ENCODE measurements at places on chromosomes 4 and X. TPM values are rescaled to one million over a fixed set of nuclear protein-coding genes. Genes with fewer than 3 reads are reported as not detected.

The GAB3 gene
- total RNA-seq = 12.1 TPM

The OPHN1 gene
- 0.22 TPM for total RNA-seq

The DOK7 gene
- not detected for total RNA-seq

The FAM236B gene
- not detected for total RNA-seq

The CFP gene
- 7.6 TPM for total RNA-seq

The ADRA2C gene
- total RNA-seq = not detected

The ATP2B3 gene
- total RNA-seq = not detected

The BMX gene
- total RNA-seq = not detected

The CT45A1 gene
- not detected for total RNA-seq

The CPE gene
- not detected for total RNA-seq

The KLHL5 gene
- total RNA-seq = 28.1 TPM

The TEX13C gene
- total RNA-seq = not detected

The UGT2A1 gene
- total RNA-seq = not detected

The RENBP gene
- 4.7 TPM for total RNA-seq

The UGT2B10 gene
- total RNA-seq = not detected

The IL15 gene
- 2.7 TPM for total RNA-seq

The ZXDA gene
- 2.2 TPM for total RNA-seq

The TET2 gene
- total RNA-seq = 41.8 TPM

The XAGE5 gene
- not detected for total RNA-seq

The AKAP4 gene
- not detected for total RNA-seq

The FOXR2 gene
- not detected for total RNA-seq

The AIMP1 gene
- 55.3 TPM for total RNA-seq

The FDCSP gene
- not detected for total RNA-seq

The BEX5 gene
- 3.4 TPM for total RNA-seq

The CLDN2 gene
- total RNA-seq = not detected

The P2RY8 gene
- total RNA-seq = 89.0 TPM

The LUZP4 gene
- not detected for total RNA-seq

The IL2RG gene
- 698 TPM for total RNA-seq

The MYOZ2 gene
- total RNA-seq = not detected

The HSFX3 gene
- total RNA-seq = not detected

The HSFX4 gene
- not detected for total RNA-seq

The WDR17 gene
- 1.3 TPM for total RNA-seq

The TEX13B gene
- not detected for total RNA-seq

The NXF2 gene
- not detected for total RNA-seq

The BST1 gene
- 0.58 TPM for total RNA-seq

The ACE2 gene
- total RNA-seq = 0.16 TPM

The BMP3 gene
- 0.05 TPM for total RNA-seq

The GNRHR gene
- not detected for total RNA-seq

The GRID2 gene
- not detected for total RNA-seq

The GAGE2A gene
- total RNA-seq = not detected

The DDX53 gene
- not detected for total RNA-seq

The TBCK gene
- total RNA-seq = 40.0 TPM

The ARHGAP36 gene
- not detected for total RNA-seq

The CLGN gene
- total RNA-seq = 0.08 TPM

The CT45A3 gene
- not detected for total RNA-seq

The LONRF3 gene
- total RNA-seq = 7.6 TPM

The FGG gene
- total RNA-seq = not detected

The TAF7L gene
- total RNA-seq = 0.11 TPM

The TMPRSS11E gene
- not detected for total RNA-seq

Data from activated T-helper 17 cell treated with anti-CD3 and anti-CD28 coated beads, Interleukin-2, amount 50 U/mL, for 72 hours (primary cell).